Thoracic aorta (tissue), 2 donors: ENCODE measurements at places on chromosomes 13 and 19.

DNA sequence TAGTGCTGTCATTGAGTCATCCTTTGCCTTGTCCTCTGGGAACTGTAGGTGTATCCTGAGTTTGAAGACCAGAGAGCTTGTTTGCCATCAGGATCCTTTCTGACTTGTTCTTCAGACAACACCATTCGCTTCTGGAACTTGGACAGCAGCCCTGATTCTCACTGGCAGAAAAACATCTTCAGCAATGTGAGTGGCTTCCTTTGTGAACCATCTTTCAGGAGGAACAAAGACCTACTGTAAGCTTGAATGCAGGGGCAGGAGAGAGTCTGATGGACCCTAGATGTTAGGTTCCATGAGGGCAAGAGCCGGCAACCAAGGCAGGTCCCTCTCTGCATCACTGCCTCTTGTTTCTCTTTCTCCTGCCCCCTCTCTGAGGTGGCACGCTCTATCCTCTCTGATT lies 26.7 kb downstream of the WDR62 start:
- no peak for DNase-seq

GRCh38 chr13:99000137-99000536 lies 22.3 kb upstream of the DOCK9 start:
- DNase-seq = no peak

- DNase-seq = no peak
These were observed 11.8 kb upstream of the ERFL start for GRCh38 chr19:41939861-41940730.

DNA sequence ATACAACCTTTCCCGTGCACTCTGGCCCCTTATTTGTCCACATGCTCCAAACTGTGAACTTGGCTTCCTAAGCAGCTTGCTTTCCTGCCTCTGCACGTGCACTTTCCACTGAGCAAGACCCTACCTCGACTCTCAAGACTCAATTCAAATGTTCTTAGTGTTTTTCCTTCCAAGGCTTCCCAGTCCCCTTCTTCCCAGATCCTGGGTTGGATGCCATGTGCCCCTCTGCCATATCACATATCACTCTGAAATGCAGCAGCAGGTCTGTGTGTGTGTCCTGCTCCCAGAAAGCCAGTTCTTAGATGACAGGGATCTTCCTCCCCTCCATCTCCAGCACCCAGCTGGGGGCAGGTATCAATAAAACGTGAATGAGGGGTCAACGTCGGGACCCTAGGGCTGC lies 3.0 kb downstream of the ZNF557 start:
- no peak for DNase-seq

- no peak for DNase-seq
These were observed 535.9 kb upstream of the ATXN8OS start for GRCh38 chr13:69571606-69572323.

DNA sequence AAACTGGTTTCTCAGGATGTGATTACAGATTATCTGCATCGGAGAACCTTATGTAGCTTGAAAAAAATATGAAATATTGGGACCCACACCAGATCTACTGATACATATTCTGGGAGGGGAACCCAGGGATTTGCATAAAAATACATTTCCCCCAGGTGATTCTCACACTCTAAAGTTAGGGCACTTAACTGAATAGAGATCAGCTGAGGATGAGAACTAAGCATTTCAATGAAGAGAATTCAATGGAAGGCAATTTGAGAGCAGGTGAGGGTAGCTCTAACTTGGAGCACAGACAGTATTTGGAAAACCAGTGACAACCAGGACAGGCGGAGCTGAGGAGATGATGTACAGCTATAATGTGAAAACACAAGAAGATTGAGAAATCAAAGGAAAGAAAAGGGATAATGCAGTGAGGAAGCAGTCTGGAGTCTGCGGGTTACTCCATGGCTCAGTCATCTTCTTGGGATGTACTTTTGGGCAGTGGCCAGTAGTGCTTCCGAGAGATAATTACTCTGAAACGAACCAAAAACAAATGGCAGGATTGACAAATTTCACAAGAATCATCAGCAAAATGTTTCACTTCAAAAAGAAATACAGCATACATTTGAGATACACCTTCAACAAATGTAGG lies 6.1 kb upstream of the OXGR1 start:
- DNase-seq = no peak

GRCh38 chr19:41478171-41478570 lies 35.2 kb downstream of the ERICH4 start:
- no peak for DNase-seq

DNA sequence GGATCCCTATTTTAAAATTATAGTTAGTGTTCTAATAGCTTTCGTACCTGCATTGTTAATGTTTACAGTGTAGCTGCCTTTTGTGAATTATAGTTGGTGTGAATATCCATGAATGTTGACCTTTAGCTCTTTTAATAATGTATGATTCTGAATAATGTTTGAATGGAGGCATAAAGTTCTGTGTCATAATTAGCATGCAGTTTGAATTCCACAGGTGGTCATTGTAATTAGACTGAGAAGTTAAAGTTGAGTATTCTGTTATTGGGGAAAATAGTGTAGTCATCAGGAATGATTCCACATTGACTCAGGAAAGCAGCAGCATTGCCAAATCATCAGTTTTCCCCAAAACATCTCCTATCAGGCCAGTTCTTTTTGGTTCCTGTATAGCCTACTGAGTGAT lies 12.1 kb downstream of the GPR18 start:
- no peak for DNase-seq

- DNase-seq = no peak
These were observed 136.5 kb downstream of the RAP2A start for GRCh38 chr13:97570442-97570841.

DNA sequence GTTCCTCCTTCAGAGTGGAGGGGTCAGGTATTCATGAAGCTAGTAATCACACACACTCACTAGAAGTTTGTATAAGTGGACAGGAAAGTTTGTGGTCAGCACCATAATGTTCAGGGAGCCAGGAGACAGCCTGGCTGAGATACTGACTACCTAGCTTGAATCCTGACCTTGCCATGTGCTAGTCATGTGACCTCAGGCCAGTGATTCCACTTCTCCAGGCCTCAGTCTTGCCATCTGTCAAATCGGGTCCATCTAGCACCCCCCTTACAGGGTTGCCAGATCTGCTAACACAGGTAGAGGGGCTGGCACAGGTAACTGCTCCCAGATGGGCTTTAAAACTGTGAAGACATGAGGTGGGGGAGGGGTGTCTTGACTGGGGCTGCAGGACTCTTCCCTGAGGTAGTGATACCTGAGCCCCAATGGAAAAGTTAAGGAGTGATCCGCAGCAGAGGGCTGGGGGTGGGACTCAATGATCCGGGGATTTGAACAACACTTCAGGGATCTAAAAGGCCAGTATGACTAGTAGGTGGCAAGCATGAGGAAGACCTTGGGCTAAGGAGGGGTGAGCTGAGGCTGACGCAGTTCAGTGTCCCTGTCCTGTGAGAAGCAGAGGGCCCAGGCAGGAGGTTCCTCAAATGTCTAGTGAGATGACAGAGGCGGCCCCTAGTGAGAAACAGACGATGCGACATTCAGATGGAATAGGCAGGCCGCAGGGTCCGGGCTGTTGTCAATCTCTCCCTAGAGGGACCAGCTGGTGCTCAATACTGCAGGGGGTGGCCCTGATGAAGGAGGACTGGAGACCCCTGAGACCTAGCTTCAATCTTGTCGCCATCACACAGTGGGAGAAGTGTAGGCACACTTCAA lies 8.5 kb downstream of the ACTMAP start:
- DNase-seq = no peak

DNA sequence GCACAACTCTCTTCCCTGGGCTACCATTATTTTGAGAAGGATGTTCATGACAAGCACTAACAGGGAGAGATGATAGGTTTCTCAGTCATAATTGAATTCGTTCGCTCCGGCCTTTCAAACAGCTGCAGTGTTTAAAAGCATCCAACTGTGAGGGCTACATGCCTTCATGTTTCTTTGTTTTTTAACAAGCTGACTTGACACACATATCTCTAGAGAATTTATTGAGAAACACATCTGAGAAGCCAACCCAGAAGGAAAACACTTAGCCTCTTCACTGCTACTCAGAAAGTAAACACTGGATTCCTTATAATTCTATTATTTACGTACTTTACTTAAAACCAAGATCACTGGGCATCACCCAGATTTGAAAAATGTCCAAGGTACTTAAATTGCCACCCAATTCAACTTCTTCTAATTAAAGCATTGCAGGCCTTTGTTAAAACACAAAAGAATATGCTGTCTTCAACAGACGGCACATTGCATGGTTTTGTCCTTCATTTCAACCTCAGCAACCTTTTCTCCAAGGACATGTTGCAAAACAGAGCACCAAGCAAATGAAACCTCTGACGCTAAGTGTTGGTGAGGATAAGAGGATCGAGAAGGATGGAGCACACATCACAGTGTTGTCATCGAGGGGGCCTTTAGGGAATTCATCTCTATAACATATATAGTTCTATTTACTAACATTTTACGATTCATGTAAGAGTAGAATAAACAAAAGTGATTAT lies 75.8 kb downstream of the TBC1D4 start:
- DNase-seq = no peak

DNA sequence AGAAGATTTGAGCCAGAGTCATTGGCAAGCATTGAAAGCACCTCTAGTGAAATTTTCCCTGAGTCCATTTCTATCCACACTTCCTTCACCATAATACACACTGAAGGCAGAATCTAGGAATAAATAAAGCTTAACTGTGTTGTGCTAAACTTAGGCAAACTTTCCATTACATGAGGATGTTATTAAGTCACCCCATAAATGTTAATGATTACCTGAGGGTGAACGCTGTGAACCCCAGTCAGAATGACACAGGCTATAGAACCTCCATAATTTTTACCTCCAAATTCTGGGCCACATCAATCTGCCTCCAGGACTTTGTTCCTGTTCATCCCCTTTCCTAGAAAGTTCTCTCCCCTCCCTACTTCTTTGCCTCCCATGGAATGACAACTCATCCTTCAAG lies 71.0 kb downstream of the RAP2A start:
- DNase-seq = no peak

- peak; percentile 86 for DNase-seq
These were observed 563 bp upstream of the TOMM40 start for GRCh38 chr19:44890366-44891015.

- DNase-seq = no peak
These were observed 1827.0 kb upstream of the MIR17HG start for GRCh38 chr13:89520468-89520867.

- no peak for DNase-seq
These were observed 88.1 kb downstream of the SHISA2 start for GRCh38 chr13:25963674-25964073.

GRCh38 chr19:6038634-6039405 lies 60.9 kb upstream of the RANBP3 start:
- no peak for DNase-seq

DNA sequence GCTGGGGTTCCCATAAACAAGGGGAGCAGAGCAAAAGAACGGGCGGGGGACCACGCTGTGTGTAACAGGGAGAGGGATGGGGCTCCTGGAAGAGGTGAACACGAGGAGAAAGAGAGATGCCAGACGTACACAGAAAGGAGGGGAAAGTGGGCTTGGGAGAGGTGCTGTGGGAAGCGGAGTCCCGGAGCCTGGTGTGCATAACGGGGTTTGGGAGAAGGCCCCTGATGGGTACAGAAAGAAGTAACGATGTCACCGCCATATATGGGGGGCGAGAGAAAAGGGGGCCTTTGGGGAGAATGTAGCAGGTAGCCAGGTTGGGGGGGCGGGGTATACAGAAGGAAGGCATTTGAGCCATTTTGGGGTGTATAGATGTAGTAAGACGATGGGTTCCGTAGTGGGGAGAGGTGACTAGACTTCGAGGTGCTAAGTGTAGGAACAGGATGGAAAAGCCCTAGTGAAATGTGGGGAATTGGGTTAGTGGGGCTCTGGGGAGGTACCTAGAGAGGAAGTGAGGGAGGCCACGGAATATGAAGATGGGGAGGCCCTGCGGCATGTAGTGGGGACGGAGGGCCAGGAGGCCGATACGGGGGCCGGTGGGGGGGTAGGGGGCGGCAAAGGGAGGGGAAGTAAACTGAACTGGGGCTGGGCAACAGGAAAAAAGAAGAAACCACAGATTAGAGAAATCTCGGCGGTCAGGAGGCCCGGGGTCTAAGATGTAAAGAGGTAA lies 787 bp downstream of the ZNF580 start:
- DNase-seq = no peak

GRCh38 chr13:74573654-74574053 lies 439.4 kb upstream of the KLF12 start:
- DNase-seq = no peak

- no peak for DNase-seq
These were observed 41.0 kb downstream of the POU4F1 start for GRCh38 chr13:78562237-78562889.

GRCh38 chr19:48868114-48868886 lies at the start of gene PLEKHA4:
Gene PLEKHA4, minus strand, starts transcription at chr19:48868617. Its CDS starts 997 bp downstream, at chr19:48867620.
- DNase-seq = no peak

DNA sequence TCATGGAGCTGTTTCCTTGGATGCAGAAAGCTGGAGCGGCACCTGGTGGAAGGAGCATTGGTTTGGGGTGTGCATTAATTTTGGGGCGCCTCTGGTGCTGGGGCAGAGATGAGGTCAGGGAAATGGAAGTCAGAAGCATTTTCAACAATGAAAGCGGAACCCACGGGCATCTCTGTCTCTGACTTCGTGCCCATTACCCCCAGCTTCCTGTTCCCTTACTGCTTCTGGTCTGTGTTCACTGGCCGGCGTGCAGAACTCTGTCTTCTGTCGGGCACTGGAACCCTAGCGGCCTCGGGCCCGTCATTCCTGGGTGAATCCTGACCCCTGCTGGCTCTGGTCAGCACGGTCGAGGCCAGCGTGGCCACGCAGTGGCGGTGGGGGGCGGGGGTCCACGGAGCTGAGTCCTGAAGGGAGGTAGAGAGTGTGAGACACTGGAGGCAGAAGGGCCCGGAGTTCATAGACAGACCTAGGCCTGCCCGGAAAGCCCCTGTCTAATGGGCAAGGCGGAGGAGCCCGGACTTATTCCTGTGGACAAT lies 7.9 kb upstream of the LINGO3 start:
- DNase-seq = no peak

GRCh38 chr19:51166846-51167490 lies 24.9 kb downstream of the SIGLEC7 start:
- DNase-seq = no peak

- DNase-seq = no peak
These were observed 159.1 kb upstream of the GPR12 start for GRCh38 chr13:26919732-26920131.

DNA sequence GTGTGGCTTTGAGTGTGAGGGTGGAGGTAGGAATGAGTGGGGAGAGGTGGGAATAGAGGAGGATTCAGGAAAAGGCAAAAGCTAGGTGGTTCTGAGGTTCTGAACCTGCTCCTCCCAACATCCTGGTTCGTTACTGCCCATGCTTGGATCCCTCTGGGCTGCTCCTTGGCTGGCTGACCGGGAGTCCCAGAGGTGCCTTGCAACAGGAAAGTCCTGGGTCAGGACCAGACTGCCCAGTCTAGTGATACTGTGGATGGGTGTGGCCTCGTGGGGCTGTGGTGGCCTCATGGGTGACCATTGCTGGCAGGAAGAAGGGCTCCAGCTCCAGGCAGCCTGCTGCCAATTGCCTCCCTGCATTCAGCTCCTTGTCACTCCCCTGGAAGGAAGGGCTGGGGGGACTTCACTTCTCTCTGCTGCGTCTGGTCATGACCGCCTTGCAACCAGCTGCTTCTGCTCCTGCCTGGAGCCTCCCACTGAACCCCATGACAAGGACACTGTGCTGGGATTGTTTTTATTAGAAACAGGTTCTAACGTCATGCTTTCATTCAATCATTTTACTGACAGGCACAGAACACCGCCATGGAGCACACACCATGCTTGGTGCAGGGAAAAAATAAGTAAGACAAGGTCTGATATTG lies 61.5 kb upstream of the UBL3 start:
- DNase-seq = no peak
